ENCODE measurements at places on chromosomes 11 and 22.

DNA sequence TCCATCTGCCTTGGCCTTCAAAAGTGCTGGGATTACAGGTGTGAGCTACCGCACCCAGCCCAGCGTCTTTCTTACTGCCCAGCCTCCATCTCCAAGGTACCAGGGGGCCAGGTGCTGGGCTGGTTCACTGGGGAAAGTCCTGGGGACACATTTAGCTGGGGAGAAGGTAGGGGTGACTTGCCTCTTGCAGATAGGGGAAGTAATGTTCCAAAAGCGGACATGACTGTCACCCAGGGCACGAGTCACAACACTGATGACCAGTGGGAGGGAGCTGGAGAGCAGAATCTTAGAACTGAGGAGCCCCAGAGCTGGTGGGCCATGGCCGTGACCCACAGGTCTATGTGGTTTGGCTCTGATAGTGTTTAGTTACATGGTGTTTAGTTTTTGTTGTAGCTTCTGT is 2.4 kb upstream of the SLC15A3 start:
- DNase-seq: no peak

GRCh38 chr11:17979770-17980371 is 33.0 kb downstream of the SERGEF start:
- peak; percentile 56 for DNase-seq

DNA sequence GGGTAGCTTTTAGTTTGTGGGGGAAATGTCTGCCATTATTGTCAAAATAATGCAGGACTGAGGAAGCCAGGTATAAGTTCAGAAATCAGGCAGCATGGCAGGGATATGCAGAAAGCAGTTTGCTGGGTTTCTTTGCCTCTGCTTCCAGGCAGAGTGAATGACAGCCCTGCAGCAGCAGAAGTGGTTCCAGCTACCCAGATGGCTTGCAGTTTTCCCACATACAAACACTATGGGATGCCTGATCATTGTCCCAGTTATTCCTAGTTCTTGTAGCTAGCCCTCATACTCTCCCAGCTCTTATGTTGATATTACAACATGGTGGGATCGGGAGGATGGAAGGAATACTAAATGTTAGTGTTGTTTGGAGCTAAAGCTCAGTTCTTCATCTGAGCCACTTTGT is 2.8 kb upstream of the DIXDC1 start:
- DNase-seq: no peak

- no peak for DNase-seq
Observed at GRCh38 chr11:65616575-65617001, 1.0 kb downstream of the PCNX3 start.

GRCh38 chr11:120703358-120704152 is 192.0 kb downstream of the GRIK4 start:
- DNase-seq: peak; percentile 48

GRCh38 chr11:123393312-123393927 is 36.6 kb upstream of the GRAMD1B start:
- no peak for DNase-seq

DNA sequence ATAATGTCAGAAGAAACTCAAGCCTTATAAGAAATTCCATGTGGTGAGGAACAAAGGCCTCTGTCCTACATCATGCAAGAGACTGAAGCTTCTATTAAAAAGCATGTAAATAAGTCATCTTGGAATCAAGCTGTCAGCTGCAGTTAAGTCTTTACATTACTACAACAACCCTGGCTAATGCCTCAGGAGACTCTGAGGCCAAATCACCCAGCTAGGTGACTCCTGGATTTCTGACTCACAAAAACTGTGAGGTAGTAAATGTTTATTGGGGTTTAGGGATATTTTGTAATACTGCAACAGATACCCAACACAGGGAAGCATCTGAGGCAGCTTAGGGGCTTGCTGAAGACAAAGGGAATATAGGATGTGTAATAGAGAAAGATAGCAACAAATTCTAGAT is 89.6 kb downstream of the C11orf87 start:
- no peak for DNase-seq

DNA sequence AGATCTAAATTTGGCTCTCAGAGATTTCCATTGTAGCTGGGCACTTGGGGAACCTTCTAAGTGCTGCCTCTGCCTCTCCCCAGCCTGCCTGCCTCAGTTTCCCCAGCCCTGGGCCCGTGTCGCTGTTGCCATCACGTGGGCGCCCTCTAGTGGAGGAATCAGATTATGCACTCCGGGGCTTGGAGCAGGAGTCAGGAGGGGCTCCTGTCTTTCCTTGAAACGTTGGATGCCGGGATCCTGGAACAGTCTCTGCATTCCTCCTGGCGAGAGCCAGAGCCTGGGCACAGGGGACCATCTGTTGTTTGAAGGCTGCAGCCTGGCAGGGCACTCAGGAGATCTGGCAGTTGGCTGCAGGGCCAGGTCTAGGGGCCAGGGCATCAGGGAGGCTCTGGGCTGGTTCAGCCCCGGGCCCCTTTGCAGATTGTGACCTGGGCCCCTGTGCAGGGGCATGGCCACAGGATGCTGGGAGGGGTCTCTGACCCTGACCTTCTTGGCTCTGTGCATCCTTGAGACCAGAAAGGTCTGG is 71.6 kb downstream of the LRP5 start:
- peak; percentile 83 for DNase-seq

DNA sequence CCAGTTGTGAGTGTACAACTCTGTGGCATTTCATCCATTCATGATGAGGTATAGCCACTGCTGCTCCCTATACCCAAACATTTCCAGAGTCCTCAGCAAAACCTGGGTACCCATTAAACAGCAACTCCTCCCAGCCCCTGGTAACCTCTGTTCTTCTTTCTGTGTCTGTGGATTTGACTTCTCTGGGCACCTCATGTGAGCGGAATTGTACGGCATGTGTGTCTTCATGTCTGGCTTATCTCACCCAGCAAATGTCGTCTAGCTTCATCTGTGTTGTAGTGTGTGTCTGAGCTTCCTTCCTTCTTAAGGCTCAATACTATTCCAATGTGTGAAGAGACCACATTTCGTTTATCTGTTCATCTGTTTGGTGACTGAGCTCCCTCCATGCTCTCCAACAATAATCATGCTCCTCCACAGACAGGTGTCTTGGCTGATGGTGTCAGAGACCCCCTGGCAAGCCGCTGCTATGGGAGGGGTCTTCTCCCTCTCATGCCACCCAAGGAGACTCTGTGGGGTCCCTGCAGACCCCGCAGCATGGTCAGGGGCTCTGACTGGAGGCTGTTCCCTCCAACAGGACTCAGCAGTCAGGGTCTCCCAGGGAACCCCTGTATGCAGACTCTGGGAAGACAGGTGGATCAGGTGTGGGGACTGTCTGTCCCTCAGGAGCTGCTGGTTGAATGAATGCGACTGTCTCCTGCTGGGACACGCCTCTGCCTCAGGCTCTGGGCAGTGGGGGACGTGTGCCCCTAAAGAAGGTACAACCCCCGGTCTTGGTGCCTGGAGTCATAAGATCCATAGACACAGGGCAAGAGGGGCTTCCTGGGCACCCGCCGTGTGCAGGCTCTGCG is 52.7 kb downstream of the SMIM38 start:
- DNase-seq: no peak

GRCh38 chr11:129888451-129888850 is 6.9 kb downstream of the NFRKB start:
- DNase-seq: no peak

DNA sequence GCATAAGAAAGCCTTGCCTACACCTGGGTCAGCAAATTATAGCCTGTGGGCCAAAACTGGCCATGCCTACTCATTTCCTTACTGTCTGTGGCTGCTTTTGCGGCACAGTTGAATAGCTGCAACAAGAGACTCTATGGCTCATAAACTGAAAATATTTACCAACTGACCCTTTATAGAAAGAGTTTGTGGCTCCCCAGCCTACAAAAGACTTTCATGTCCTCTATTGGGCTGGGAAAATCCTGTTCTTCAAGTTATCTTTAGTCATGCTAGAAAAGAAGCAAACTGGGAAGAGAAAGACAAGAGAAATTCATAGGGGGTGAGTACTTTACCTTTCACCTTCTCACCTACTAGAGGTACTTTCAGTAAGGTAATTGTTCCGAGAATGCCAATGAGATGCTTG is 175.1 kb downstream of the SWAP70 start:
- peak; percentile 27 for DNase-seq

GRCh38 chr11:116148645-116149044 is 624.1 kb downstream of the BUD13 start:
- DNase-seq: no peak

DNA sequence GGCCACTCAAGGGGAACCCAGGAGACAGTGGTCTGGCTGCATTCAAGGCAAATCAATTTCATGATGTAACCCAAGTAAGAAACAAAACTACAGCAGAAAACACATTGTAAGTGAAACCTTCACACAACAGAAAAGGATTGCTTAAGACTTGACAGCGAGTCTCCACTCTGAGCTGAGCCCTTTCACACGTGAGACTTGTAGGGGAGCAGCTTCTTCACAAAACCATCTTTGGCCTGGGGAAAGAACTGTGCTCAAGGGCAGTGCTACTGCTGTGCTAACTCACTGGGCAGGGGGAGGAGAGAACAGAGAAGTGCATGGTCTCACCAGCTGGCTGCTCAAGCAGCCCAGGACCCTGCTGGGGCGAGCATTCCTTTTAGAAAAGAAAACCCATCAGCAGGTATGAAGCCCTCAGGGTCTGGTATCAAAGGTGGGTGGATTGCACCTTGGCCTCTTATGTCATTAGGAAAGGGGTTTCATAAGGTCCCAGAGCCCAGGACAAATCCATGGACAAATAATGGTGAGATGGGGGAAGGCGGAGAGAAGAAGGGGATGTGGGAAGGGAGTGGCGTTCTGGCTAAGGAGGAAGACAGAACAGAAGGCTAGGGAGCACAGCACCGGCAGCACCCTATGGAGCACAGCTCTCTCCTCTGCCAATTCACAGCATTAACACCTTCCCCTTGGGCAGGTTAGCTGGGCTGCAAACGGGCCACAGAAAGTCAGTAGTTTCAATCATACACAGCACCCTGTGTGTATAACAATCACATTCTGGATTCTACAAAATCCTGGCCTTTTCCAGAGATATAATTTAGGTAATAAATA is 20.6 kb upstream of the RAPSN start:
- no peak for DNase-seq

DNA sequence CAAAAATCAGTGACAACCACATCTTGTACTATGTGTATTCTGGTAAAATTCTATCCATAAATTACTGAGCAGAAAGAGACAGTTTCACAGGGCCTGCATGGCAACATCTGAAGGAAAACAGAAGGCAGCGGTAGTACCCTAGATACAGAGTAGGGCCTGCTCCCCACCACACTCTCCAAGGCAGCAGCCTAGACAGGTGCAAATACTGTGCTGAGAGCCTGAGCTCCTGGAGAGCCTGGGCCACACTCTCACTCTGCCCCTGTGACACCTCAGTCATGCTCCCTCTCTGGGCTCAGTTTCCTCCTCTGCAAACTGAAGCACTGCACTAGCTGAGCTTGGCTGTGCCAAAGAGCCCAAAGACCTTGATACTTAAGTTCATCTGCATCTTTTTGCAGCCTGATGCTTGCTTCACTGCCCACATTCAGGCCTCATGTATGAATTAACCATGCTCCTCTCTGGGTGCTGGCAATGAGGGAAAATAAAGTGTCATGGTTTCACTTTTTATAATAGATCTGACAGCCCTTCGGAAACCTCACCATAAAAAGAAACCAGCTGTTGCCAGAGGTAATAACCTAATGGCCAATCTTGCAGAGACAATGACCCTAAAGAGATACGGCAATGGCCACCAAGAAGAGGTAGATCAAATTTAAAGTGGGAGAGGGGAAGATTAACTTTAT is 104.7 kb downstream of the PLEKHA7 start:
- peak; percentile 57 for DNase-seq

DNA sequence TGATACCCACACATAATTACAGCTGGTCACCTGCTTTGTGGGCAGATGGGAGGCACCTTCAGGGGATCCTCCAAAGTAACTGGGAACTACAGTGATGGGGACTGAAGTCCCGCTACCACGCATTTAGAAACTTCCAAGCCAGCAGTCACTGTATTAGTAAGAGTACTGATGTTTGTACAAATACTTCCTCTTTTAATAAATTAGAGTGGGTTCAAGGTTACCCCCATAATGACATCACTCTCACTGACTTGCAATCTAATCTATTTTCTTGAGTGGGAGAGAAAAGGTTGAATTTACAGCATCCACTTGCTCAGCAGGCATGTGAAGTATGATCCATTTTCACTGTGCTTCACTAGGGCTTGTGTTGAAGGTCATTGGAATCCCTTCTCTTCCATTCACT is 72.1 kb upstream of the TIMP3 start:
- DNase-seq: no peak

GRCh38 chr11:67489885-67490726 is 7.3 kb downstream of the AIP start:
- no peak for DNase-seq

DNA sequence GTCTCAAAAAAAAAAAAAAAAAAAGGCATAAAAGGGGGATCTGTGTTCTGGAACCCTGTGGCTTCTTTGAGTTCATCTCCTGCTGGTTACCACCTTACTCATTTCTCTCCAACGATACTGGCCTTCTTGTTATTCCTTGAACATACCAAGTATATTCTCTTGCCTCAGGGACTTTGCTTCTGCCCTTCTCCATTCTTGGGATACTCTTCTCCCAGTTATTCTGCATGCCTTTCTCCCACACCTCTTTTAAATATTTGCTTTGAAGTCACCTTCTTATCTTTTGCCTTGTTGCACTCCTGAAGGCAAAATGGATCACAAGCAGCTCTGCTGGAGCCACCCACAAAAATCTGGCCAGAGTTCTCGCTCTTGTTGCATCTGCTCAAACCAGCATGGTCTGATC is 76.0 kb upstream of the RRM1 start:
- DNase-seq: no peak

GRCh38 chr11:100192181-100192580 is 494.9 kb upstream of the ARHGAP42 start:
- no peak for DNase-seq

DNA sequence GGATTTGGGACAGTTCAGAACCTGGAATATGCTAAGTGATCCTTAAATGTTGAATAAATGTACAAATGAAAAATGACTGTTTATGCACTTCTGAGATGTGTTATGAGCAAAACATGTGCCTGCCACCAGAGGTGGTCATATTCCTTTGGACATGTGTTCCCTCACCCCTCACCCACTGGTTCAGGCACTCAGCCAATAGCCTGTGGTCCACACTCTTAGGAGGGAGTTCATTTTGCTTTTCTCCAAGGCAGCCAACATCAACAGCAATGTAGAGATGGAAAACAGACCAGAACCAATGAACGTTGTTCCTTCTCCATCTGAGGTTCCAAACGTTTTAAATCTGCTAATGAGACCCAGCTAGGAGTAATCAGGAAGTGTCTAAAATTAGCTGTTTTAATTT is 44.0 kb downstream of the RPUSD4 start:
- DNase-seq: no peak

GRCh38 chr11:69731110-69731509 is 27.3 kb upstream of the FGF19 start:
- no peak for DNase-seq

GRCh38 chr11:111792314-111792713 is 26.1 kb upstream of the PPP2R1B start:
- DNase-seq: no peak

- DNase-seq: no peak
Observed at GRCh38 chr11:110069158-110069737, 23.9 kb upstream of the ZC3H12C start.
